ENCODE measurements at places on chromosomes 1 and 21.

- no peak for DNase-seq
Measured at GRCh38 chr1:200483491-200484143, 73.8 kb upstream of the ZNF281 start.

DNA sequence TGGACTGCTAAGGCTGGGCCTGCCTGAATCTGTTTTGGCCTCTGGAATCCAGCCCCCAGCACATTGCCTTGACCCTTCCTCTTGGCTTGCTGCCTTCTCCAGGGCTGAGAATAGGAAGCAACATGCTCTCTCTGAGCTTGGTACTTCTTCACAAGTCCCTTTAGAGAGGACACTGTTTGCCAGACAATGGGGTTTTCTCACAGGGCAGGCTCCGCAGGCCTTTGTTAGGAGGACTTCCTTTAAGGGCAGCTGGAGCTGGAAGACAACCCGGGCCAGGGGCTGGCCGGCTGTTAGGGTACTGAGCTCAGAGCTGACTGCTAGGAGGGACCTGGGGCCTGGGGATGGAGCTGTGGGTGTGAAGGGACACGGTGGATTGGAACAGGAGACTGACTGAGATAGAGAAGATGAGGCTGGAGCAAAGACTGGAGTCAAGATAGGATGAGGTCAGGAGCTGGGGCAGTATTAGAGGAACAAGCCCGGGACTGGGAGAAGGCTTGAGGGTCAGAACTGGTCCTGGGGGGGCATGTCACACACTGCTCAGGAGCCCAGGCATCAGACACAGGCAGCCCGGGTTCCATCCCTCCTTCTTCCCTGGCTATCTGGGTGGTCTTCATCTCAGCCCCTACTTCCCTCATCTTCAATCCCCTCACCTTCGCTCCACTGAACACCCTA is 5.4 kb upstream of the ALPL start:
- no peak for DNase-seq

- no peak for DNase-seq
Measured at GRCh38 chr1:58783090-58783992, 506 bp downstream of the JUN start.

DNA sequence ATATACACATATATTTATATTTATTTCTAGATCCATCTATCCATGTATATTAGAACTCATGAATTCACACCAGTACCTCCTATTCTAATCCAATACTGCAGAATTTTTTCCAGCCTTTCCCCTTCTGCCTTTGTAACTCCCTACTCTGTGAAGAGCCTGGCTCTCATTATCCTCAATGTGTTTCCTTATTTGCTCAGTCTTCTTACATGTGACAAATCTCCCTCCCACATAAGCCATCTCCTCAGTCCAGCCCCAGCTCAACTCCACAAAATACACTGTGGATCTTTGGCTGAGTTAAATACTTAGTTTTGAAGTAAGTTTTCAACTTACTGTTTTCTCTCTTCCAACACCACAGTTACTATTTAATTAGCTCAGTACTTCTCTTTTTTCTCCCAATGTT is 45.7 kb downstream of the ATP5PO start:
- no peak for DNase-seq

DNA sequence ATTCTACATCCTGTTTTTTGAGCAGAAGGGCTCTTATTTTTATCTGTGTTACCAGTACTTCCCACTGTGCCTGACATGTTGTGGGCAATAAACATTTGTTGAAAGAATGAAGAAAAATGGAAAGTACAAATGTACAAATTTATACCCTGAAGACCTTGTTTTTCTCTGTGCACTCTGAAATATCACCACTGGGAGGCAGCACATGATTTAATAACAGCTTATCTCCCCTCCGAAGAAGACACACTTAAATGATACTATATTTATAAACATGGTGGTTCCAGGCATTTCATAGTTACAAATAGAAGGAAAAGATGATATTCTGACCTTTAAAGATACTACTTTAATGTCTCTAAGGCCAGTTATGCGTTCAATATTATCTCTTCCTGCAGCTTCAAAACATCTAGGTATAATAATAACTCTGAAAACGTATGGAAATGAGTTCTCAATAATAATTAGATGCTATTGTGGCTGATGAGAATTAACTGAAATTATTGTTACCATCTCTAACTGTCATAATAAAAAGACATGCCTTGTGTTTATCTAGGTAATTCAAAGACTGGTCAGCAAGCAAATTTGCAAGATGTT is 12.8 kb downstream of the DYNLT5 start:
- peak; percentile 19 for DNase-seq

GRCh38 chr1:21704145-21704544 is 35.0 kb upstream of the RAP1GAP start:
- no peak for DNase-seq

GRCh38 chr1:213600879-213601278 is 386.9 kb upstream of the PROX1 start:
- no peak for DNase-seq

DNA sequence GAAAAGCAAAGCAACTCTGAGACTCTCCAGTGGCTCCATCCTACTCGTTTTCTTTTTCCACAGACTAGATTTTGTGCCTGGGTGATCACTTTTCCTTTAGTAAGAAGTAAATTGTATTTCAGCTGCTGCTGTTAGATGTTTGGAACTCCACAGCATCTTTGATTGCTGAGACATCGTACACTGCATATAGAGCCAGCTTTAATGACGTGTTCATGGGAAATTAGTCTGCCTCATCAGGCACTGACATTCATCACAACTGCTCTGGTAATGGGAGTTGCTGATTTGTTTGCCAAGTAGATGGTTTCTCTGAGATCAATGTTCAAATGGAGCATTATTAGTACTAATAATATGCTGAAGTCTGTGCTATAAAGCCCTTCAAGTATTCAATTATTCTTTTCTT is 573.8 kb upstream of the NR5A2 start:
- no peak for DNase-seq

- peak; percentile 31 for DNase-seq
Measured at GRCh38 chr1:176603696-176604095, 140.7 kb downstream of the PAPPA2 start.

GRCh38 chr1:23527900-23528249 is 3.2 kb downstream of the E2F2 start:
- DNase-seq = no peak

GRCh38 chr1:3069491-3070308 is 697 bp downstream of the PRDM16 start:
- DNase-seq = no peak

- DNase-seq = peak; percentile 72
Measured at GRCh38 chr1:42335050-42335808, at the start of gene FOXJ3. Gene FOXJ3 (minus strand): TSS chr1:42335235. CDS start chr1:42311093, 24,142 bp downstream.

- no peak for DNase-seq
Measured at GRCh38 chr1:156848461-156849150, 10.3 kb downstream of the INSRR start.

DNA sequence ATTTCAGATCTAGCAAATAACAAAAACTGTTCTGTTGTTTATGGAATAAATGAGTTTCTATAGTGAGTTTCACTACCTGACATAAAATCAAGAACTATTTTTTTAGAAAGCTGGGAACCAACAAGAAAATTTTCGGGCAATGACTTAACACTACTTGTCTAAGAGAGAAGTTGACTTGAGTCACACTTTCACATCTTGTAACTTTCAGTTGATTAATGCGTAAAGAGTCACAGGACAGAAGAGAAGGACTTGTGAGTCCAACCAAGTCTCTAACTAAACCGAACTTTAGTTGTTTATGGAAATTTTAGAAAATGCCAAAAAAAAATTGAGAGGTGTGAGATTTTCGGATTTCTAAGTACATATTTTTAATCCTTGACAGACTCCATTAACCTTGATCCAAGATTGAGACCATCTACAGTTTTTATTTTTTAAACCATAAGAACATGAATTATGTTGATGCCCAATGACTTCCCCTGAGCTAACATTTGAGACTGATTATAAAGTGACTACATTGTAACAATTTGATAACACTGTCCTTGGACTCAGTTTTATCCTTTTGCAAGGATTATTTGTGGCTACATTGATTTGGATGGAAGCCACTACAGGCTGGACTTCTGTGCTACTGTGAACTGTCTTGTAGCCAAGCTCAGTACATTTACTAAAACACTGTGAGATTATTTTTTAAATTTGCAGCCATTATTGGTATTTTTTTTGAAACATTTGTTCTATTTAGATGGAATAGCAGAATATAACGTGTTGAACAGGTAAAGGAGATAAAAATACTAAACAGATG is 284.0 kb downstream of the PTPRC start:
- DNase-seq = no peak

GRCh38 chr1:155989242-155990004 is 11.1 kb upstream of the ARHGEF2 start:
- DNase-seq = no peak

DNA sequence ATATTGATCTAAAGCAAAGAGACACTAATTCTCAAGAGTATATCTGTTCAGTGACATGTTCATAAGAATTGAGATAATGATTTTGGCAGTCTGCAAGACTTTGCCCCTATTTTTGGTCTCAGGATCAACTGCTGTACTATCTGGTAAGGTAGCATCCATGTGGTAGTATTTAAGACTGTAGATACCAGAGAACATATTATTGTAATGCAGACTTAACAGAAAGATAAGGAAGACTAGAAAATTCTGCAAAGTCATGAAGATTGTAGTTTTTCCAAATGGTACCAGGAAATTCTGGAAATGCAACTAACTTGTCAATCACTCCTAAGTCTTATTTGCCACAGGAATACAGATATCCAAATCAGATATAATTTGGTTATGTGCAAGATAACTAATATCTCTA is 35.1 kb downstream of the RNF2 start:
- DNase-seq = no peak

DNA sequence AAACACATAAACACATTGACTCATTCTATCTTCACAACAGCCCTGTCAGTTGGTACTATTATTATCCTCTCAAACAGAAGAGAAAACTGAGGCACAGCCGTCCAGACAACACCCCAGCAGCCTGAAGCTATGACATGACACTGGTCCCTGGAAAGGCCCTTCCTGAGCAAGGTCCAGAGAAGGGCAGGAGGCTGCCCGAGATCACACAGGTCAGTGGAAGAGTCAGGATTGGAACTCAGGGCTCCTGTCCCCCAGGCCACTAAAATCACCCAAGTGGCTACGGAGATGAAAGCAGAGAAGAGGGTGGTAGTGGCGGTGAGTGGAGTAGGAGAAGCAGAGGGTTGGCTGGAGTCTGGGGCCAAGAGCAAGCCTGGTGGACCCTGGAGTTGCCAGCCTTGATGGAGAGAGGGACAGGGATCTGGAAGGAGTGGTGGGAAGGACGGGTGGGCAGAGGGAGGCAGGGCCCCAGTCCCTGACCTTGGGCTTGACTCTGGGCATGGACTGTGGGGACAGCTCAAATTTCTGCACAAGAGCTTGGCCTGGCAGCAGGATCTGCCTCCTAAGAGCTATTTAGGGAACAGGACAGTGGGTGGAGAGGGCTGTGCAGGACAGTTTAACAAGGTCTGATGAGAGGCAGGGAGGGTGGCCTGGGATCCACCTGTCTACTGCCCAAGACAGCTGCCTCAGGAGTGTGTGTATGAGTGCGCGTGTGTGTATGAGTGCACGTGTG is 15.8 kb downstream of the MYOM3 start:
- no peak for DNase-seq

DNA sequence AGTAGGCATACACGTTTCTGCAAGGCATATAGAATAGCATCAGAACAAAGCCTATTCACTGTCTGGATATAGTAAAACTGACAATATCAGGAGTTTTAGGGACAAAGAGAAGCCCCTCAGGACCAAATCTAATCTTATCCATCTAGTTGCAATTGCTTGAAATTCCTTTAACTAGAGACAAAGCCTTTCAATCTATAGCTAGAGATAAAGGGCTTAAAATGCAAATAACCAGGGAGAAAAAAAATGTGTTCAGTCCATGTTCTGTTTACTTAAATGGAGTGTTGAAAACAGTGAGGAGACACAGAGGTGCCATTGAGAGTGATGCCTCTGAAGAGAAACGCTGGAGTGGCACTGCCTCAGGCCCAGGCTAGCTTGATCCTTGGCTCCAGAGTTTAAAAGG is 286.1 kb downstream of the DPYD start:
- DNase-seq = no peak

DNA sequence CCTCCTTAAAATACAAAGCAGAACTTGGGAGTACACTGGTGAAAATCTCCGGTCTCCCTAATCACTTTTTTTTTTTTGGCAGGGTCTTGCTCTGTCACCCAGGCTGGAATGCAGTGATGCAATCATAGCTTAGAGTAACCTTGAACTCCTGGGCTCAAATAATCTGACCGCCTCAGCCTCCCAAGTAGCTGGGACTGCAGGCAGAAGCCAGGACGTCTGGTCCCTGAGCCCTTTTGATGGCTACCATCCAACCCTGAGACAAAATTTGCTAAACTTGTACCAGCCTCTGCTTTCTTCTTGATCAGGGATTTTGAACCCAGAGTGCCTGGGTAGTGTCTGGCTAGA is 4.1 kb downstream of the L1TD1 start:
- no peak for DNase-seq

- DNase-seq = no peak
Measured at GRCh38 chr1:8903410-8903809, 24.9 kb upstream of the ENO1 start.

Measured in D721Med (cell line).